Caco-2 (cell line): ENCODE measurements at places on chromosomes 7 and 10. TPM values are rescaled to one million over a fixed set of nuclear protein-coding genes. Genes with fewer than 3 reads are reported as not detected.

OR2A7 gene
- 1.3 and 2.0 TPM in 2 replicates for total RNA-seq

EPDR1 gene
- total RNA-seq, result 0.25 and 0.39 TPM in 2 replicates

GIMAP5 gene
- total RNA-seq, result not detected in 2 replicates

PANK1 gene
- 22.7 and 24.0 TPM in 2 replicates for total RNA-seq

DLD gene
- total RNA-seq, result 140 and 141 TPM in 2 replicates

OPALIN gene
- not detected in 2 replicates for total RNA-seq

SPAM1 gene
- total RNA-seq, result not detected in 2 replicates

ARMH3 gene
- 17.4 and 20.0 TPM in 2 replicates for total RNA-seq

NPFFR1 gene
- total RNA-seq, result not detected in 2 replicates

PNLIPRP2 gene
- total RNA-seq, result 0.67 and 1.00 TPM in 2 replicates

VSTM4 gene
- total RNA-seq, result not detected in 2 replicates

RBP4 gene
- 255 and 258 TPM in 2 replicates for total RNA-seq

BTBD16 gene
- total RNA-seq, result not detected in 2 replicates

PDE1C gene
- not detected in 2 replicates for total RNA-seq

CTNNA3 gene
- total RNA-seq, result 0.20 and 0.79 TPM in 2 replicates
